Body of pancreas (tissue), 4 donors: ENCODE measurements at places on chromosomes 7 and 10. TPM values are rescaled to one million over a fixed set of nuclear protein-coding genes. Genes with fewer than 3 reads are reported as not detected.

SPDYE11 gene
- total RNA-seq = not detected

DNA sequence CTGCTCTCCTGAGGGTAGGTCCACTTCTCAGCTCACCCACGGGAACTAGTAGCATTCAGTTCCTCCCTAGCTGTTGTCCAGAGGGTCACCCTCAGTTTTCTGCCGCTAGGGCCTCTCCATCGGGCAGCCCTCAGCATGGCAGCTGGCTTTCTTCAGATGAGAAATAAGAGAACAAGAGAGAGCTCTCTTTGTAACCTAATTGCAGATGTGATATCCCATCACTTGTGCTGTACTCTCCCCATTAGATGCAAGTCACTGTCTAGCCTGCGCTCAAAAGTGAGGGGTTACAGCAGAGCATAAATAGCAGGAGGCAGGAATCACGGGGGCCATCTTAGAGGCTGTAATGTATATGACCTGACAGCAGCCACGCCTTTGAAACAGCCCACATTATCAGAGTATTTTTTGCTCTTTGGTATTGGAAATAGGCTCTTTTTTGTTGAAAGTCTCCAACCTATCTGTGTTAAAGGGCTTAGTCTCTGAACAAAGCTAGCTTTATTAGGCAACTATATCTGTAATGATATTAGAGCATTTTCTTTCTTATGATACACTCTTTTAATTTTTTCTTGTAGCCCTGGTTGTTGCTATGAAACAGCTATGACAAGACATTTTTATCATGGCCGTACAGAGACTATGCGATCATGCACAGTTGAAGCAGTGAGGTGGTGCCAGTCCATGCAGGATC lies 45.7 kb downstream of the CROT start:
- no peak for DNase-seq
- peaks cover 6% of the 10 kb centered on the region for H3K36me3 ChIP-seq
- no peak overlapping the region for H3K4me3 ChIP-seq

DNA sequence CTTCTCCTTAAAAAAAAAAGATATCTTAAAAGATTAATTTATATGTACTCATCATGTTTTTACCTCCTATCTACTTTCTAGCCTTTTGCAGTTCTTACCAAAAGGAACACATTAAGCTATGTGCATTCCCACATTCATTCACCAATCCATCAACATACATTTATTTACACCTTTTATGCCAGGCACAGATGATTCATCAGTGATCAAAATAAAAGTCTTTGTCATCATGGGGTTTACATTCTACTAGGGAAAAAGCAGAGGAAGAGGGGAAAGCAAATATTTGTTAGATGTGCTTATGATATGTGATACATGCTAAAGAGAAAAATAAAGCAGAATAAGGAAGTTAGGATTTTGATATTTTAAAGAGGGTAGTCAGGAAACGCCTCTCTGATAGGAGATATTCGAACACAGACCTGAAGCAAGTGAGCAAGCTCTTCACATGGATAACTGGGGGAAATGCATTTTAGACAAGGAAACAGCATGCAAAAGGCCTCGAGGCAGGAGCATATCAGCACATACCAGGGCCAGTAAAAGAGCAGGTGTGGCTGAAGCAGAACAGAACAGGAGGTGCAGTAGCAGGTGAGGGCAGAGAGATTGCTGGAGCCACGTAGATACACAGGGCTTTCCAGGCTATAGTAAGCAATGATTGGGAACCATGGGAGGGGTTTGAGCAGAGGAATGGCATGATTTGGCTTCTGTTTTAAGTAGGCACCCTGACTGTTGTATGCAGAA lies 67.4 kb downstream of the REEP3 start:
- no peak for DNase-seq
- H3K27ac ChIP-seq = no peak overlapping the region
- no peaks in the 10 kb centered on the region for H3K36me3 ChIP-seq
- no peak overlapping the region for H3K4me3 ChIP-seq
- no peaks in the 10 kb centered on the region for H3K27me3 ChIP-seq
- peaks cover 7% of the 10 kb centered on the region for H3K4me1 ChIP-seq

DNA sequence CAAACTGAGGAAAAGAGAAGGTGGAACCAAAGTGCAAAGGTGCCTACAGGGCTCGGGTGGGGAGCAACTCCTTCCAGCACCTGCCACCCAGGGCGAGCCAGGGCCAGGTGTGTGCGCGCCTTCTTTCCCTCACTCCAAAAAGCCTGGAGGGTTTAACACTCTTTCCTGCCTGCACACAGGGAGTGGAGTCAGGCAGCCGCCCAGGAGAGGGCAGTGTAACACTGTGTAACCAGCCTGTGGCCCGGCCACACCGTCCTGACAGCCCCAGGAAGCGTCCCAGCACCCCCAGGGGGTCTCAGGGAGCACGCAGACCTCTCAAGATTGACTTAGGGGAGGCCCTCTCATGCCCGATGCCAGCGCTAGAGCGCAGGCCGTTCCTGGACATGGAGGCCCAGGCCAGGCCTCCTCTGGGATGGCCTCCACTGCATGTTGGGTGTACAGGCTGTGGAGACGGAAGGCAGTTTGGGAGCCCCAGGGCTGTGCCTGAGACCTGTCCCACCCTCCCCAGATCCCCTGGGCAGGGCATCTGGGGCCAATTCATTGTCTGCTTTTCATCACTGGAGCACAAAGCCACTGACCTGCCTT lies 13.4 kb downstream of the BRI3 start:
- H3K4me1 ChIP-seq = peaks cover 19% of the 10 kb centered on the region
- no peaks in the 10 kb centered on the region for H3K27me3 ChIP-seq
- DNase-seq = peak; percentile 80

DNA sequence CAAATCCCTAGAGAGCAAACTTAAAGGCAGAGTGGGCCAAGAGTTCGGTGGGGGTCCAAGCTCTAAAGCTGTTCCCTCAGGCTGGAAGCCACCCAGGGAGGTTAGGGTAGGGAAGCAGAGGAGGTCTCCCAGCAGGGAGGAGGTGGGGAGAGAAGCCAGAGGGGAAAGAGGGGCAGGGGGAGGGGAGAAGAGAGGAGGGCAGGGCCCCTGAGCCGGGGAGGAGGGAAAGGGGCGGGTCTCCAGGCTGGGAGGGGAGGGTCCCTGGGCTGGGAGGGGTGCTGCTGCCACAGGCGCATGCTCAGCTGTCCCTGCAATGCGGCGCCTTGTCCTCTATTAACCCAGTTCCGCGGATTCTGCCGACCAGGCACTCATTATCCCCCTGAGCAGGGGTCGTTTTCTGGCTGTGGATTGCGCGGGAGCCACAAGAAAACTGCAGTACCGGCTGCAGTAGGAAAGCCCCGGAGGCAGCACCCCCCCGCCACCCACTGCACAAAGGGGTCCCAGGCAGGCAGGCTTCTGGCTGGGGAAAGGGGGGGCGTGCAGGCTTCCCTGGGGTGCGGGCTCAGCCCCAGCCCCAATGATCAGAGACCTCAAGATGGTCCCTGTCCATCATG lies 49.3 kb downstream of the CAMK2B start:
- no peaks in the 10 kb centered on the region for H3K4me1 ChIP-seq
- H3K4me3 ChIP-seq = no peak overlapping the region
- H3K27ac ChIP-seq = no peak overlapping the region
- no peaks in the 10 kb centered on the region for H3K27me3 ChIP-seq
- no peak for DNase-seq
- H3K36me3 ChIP-seq = no peaks in the 10 kb centered on the region

MORN4 gene
- total RNA-seq = 4.9 TPM

TMED4 gene
- 65.6 TPM for total RNA-seq

ZRANB1 gene
- total RNA-seq = 21.1 TPM

GRCh38 chr7:46948716-46949115 lies 633.2 kb downstream of the TNS3 start:
- H3K36me3 ChIP-seq = no peaks in the 10 kb centered on the region
- H3K27me3 ChIP-seq = no peaks in the 10 kb centered on the region
- H3K4me3 ChIP-seq = no peak overlapping the region
- no peak overlapping the region for H3K27ac ChIP-seq
- no peaks in the 10 kb centered on the region for H3K4me1 ChIP-seq

GRCh38 chr10:125123476-125124114 lies 36.8 kb downstream of the CTBP2 start:
- H3K4me1 ChIP-seq = peaks cover 67% of the 10 kb centered on the region
- H3K27ac ChIP-seq = peak overlapping the region; percentile 96
- H3K27me3 ChIP-seq = no peaks in the 10 kb centered on the region
- no peak overlapping the region for H3K4me3 ChIP-seq
- no peaks in the 10 kb centered on the region for H3K36me3 ChIP-seq

LRRC18 gene
- not detected for total RNA-seq

CHRM2 gene
- total RNA-seq = not detected

SFXN4 gene
- total RNA-seq = 32.0 TPM

CISD1 gene
- total RNA-seq = 3.0 TPM

- H3K27me3 ChIP-seq = peaks cover 4% of the 10 kb centered on the region
- no peak overlapping the region for H3K4me3 ChIP-seq
- H3K27ac ChIP-seq = no peak overlapping the region
- DNase-seq = no peak
- no peaks in the 10 kb centered on the region for H3K4me1 ChIP-seq
Measured at GRCh38 chr7:103605640-103606039, 159.6 kb upstream of the SLC26A5 start.

GRCh38 chr7:145831616-145832206 lies 284.9 kb upstream of the CNTNAP2 start:
- no peak overlapping the region for H3K4me3 ChIP-seq
- H3K27ac ChIP-seq = no peak overlapping the region
- no peaks in the 10 kb centered on the region for H3K27me3 ChIP-seq
- no peak for DNase-seq
- no peaks in the 10 kb centered on the region for H3K4me1 ChIP-seq

GRCh38 chr10:83932245-83932644 lies 207.1 kb upstream of the GHITM start:
- no peaks in the 10 kb centered on the region for H3K27me3 ChIP-seq
- DNase-seq = no peak
- no peak overlapping the region for H3K4me3 ChIP-seq
- H3K4me1 ChIP-seq = peaks cover 5% of the 10 kb centered on the region
- no peaks in the 10 kb centered on the region for H3K36me3 ChIP-seq

GRCh38 chr7:2862831-2863361 lies 18.8 kb upstream of the GNA12 start:
- no peak overlapping the region for H3K27ac ChIP-seq
- H3K27me3 ChIP-seq = no peaks in the 10 kb centered on the region
- no peak overlapping the region for H3K4me3 ChIP-seq
- DNase-seq = no peak
- peaks cover 15% of the 10 kb centered on the region for H3K4me1 ChIP-seq
- no peaks in the 10 kb centered on the region for H3K36me3 ChIP-seq

PAXIP1 gene
- total RNA-seq = 8.6 TPM

DNA sequence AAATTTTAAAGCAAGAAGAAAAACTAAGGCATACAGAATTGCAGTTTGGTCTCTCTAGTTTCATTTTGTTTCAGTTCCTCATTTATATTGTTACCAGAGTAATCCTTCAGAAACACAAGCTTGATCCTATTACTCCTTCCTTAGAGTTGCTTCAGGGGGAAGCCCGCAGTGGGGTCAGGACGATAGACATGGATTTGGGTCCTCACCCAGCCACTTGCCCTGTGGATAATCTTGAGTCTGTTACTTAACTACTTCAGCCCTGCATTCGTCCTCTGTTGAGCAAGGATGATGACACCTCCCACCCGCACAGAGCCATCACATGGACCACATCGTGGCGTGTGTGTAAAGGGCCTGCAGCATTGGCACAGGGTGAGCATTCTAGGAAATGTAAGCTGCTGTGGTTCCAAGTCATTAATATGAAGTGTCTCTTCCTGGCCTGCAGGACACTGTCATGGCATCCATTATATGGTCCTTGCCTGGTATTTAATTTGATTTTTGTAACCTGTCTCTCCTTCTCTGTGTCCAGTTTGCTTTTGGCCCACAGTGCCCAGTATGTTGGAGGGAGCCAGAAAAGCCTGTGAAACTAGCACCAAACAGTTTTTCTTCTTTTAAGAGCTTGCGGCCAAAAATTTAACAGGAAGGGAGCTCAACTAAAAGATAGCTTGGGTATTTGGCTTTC lies 111.2 kb downstream of the EEPD1 start:
- peaks cover 20% of the 10 kb centered on the region for H3K4me1 ChIP-seq
- DNase-seq = peak; percentile 35
- H3K4me3 ChIP-seq = no peak overlapping the region
- H3K36me3 ChIP-seq = no peaks in the 10 kb centered on the region
- no peak overlapping the region for H3K27ac ChIP-seq

GPR37 gene
- total RNA-seq = 2.6 TPM

GRCh38 chr10:80504158-80504811 lies 33.4 kb upstream of the SH2D4B start:
- peaks cover 61% of the 10 kb centered on the region for H3K4me1 ChIP-seq
- no peaks in the 10 kb centered on the region for H3K27me3 ChIP-seq
- H3K36me3 ChIP-seq = peaks cover 2% of the 10 kb centered on the region
- no peak for DNase-seq

DNA sequence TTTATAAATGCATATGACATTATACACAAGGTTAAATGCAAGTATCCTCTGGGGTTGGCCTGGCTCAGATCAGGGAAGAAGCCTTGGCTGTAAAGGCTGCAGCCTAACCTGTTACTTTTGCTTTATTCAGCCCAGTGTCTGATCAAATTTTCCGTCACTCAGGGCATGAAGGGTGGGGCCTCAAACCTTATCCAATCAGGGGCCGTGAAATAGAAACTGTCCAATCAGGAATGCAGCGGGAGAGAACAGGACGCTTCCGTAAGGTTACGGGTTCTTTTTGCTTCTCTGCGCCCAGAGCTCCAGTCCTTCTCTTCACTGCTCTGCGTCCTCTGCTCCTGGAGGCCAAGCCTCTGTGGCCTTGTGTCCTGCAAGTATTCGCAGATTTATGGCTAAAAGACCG lies at the start of gene ZNF716:
TSS of gene ZNF716 (plus strand) at position 274 of the 400 bp plus-strand sequence. CDS start at position 386, 112 bp downstream.
- no peaks in the 10 kb centered on the region for H3K36me3 ChIP-seq
- H3K4me1 ChIP-seq = no peaks in the 10 kb centered on the region
- no peak within 1 kb of the TSS for H3K4me3 ChIP-seq
- no peaks in the 10 kb centered on the region for H3K27me3 ChIP-seq
- no peak for DNase-seq
- H3K27ac ChIP-seq = no peak within 1 kb of the TSS

GRCh38 chr10:121698336-121698735 lies 100.1 kb upstream of the FGFR2 start:
- DNase-seq = no peak
- H3K36me3 ChIP-seq = no peaks in the 10 kb centered on the region
- no peaks in the 10 kb centered on the region for H3K4me1 ChIP-seq

DNA sequence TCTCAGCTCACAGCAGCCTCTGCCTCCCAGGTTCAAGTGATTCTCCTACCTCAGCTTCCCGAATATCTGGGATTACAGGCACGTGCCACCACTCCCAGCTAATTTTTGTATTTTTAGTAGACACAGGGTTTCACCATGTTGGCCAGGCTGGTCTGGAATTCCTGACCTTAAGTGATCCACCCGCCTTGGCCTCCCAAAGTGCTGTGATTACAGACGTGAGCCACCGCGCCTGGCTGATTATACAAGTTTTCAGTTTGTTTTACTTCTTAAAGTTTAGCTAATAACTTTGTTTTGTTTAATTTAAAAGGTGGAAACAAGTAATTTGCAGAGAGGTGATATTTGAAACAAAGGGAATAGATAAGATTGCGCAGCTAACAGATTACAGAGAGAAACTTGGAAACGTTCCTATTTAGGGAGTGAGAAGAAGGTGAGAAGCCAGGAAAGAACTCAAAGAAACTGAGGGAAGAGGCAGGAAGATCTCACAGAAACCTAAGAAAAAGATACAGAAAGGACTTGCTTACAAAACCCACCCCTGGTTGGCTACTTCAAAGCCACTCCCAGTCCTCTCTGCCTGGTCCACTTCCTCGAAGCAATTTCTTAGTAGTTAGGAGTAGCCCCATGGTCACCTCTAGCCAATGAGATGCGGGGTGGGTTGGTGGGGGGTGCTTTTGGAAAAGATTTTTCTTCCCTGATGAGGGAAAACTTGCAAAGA lies 15.0 kb upstream of the PDLIM1 start:
- DNase-seq = no peak
- no peak overlapping the region for H3K27ac ChIP-seq
- H3K4me3 ChIP-seq = no peak overlapping the region

TDRD1 gene
- total RNA-seq = 0.99 TPM

- H3K4me3 ChIP-seq = no peak overlapping the region
- no peak for DNase-seq
- no peaks in the 10 kb centered on the region for H3K27me3 ChIP-seq
- H3K27ac ChIP-seq = no peak overlapping the region
- H3K36me3 ChIP-seq = no peaks in the 10 kb centered on the region
Measured at GRCh38 chr10:73444457-73444856, 11.1 kb upstream of the MSS51 start.
